Activated CD4-positive, alpha-beta T cell treated with anti-CD3 and anti-CD28 coated beads, Interleukin-2, amount 10 ng/mL, durations not matched to agents 7 days and 5 days (primary cell): ENCODE measurements at places on chromosomes 1 and 21. TPM values are rescaled to one million over a fixed set of nuclear protein-coding genes. Genes with fewer than 3 reads are reported as not detected.

GBP6 gene
- 0.27 TPM for total RNA-seq

FNBP1L gene
- 0.40 TPM for total RNA-seq

CD55 gene
- total RNA-seq, result 92.0 TPM

LGR6 gene
- not detected for total RNA-seq

ADAM30 gene
- not detected for total RNA-seq

PLPPR4 gene
- total RNA-seq, result not detected

FAM43B gene
- not detected for total RNA-seq

CSMD2 gene
- not detected for total RNA-seq

PLA2G2D gene
- not detected for total RNA-seq

GRCh38 chr1:160227034-160227433 is 21.9 kb downstream of the PEA15 start:
- H3K27ac ChIP-seq, result no peak overlapping the region
- no peaks in the 10 kb centered on the region for H3K4me1 ChIP-seq
- H3K27me3 ChIP-seq, result no peaks in the 10 kb centered on the region
- DNase-seq, result no peak
- peaks cover 54% of the 10 kb centered on the region for H3K36me3 ChIP-seq
- H3K4me3 ChIP-seq, result no peak overlapping the region

- H3K36me3 ChIP-seq, result no peaks in the 10 kb centered on the region
- DNase-seq, result no peak
- H3K4me3 ChIP-seq, result no peak overlapping the region
- H3K4me1 ChIP-seq, result no peaks in the 10 kb centered on the region
- H3K27ac ChIP-seq, result no peak overlapping the region
Observed at GRCh38 chr1:192633533-192634253, 2.3 kb upstream of the RGS13 start.

- H3K4me1 ChIP-seq, result no peaks in the 10 kb centered on the region
- H3K4me3 ChIP-seq, result no peak overlapping the region
- peaks cover 4% of the 10 kb centered on the region for H3K27me3 ChIP-seq
Observed at GRCh38 chr1:232193451-232193783, 436.5 kb downstream of the SIPA1L2 start.

- DNase-seq, result no peak
- peaks cover 15% of the 10 kb centered on the region for H3K4me1 ChIP-seq
- no peaks in the 10 kb centered on the region for H3K27me3 ChIP-seq
- no peak overlapping the region for H3K4me3 ChIP-seq
Observed at GRCh38 chr1:5983361-5984103, 8.7 kb downstream of the NPHP4 start.

- peaks cover 19% of the 10 kb centered on the region for H3K27me3 ChIP-seq
- no peak overlapping the region for H3K27ac ChIP-seq
- no peak for DNase-seq
- H3K36me3 ChIP-seq, result no peaks in the 10 kb centered on the region
- H3K4me1 ChIP-seq, result no peaks in the 10 kb centered on the region
Observed at GRCh38 chr1:20259646-20260045, 31.0 kb upstream of the VWA5B1 start.

DNA sequence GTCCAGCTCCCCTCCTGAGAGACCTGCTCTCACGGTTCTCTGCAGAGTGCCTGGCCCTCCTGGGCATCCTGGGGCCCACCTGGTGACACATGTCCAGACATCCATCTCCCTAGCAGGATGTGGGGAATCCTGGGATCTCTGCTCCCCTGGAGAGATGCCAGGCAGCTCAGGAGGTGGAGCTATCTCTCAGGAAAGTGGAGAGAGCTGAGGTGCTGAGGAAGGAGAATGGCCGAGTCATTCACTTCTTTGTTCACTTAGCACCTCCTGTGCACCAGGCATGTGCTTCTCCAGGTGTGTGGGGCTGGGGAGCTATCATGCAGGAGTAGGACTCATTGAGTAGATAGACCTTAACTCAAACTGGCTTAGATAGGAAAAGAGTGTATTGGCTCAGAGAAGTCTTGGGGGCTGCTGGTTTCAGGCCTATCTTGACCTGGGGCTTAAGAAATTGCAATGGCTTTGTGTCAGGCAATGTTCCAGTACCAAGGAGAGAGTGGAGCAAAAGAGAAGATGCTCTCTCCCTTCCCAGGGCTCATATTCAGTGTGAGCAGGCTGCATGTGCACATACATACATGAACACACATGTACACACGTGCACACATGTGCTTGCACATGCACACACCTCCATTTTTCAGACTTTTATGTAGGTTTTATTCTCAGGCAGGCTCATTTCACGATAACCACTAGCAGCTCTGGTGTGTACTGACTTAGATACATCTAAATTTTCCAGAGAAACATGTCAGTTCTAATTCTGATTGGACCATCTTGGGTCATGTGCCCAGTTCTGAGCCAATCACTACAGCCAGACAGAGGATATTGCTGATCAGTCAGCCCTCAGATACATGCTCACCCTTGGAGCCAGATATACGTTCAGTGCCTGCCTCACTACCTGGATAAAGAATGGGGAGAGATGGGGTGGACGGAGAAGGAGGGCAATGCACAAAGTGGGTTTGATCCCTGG is 437.6 kb downstream of the PTPRU start:
- no peaks in the 10 kb centered on the region for H3K4me1 ChIP-seq
- no peak overlapping the region for H3K4me3 ChIP-seq
- H3K27me3 ChIP-seq, result no peaks in the 10 kb centered on the region

DNA sequence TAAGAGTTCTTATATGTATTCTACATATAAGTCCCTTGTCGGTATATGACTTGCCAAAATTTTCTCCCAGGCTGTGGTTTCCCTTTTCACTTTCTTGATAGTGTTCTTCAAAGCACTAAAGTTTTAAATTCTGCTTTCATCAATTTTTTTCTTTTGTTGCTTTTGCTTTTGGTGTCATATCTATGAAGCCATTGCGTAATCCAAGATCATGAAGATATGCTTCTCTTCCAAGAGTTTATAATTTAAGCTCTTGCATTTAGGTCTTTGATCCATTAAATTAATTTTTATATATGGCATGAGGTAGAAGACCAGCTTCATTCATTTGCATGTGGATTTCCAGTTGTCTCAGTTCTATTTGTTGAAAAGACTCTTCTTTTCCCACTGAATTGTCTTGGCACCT is 22.2 kb downstream of the DESI2 start:
- H3K36me3 ChIP-seq, result peaks cover 41% of the 10 kb centered on the region
- no peaks in the 10 kb centered on the region for H3K27me3 ChIP-seq
- no peak overlapping the region for H3K4me3 ChIP-seq
- DNase-seq, result no peak
- no peak overlapping the region for H3K27ac ChIP-seq

- no peaks in the 10 kb centered on the region for H3K27me3 ChIP-seq
- DNase-seq, result no peak
- H3K27ac ChIP-seq, result peak overlapping the region; percentile 60
- H3K4me3 ChIP-seq, result no peak overlapping the region
- H3K36me3 ChIP-seq, result no peaks in the 10 kb centered on the region
- peaks cover 3% of the 10 kb centered on the region for H3K4me1 ChIP-seq
Observed at GRCh38 chr1:153697191-153698019, 18.9 kb downstream of the NPR1 start.

- no peaks in the 10 kb centered on the region for H3K4me1 ChIP-seq
- no peak for DNase-seq
- H3K36me3 ChIP-seq, result peaks cover under 1% of the 10 kb centered on the region
- H3K27ac ChIP-seq, result no peak overlapping the region
- no peak overlapping the region for H3K4me3 ChIP-seq
Observed at GRCh38 chr21:32448803-32449594, 36.5 kb downstream of the EVA1C start.

- peaks cover 40% of the 10 kb centered on the region for H3K36me3 ChIP-seq
- peaks cover 80% of the 10 kb centered on the region for H3K4me1 ChIP-seq
- no peaks in the 10 kb centered on the region for H3K27me3 ChIP-seq
- peak within 1 kb of the TSS; percentile 90 for H3K4me3 ChIP-seq
- peak within 1 kb of the TSS; percentile 100 for H3K27ac ChIP-seq
- peak; percentile 91 for DNase-seq
Observed at GRCh38 chr21:41361786-41362604, at the start of gene MX2. Gene MX2, plus strand, starts transcription at chr21:41362027. Its CDS starts 14,880 bp downstream, at chr21:41376907.

DNA sequence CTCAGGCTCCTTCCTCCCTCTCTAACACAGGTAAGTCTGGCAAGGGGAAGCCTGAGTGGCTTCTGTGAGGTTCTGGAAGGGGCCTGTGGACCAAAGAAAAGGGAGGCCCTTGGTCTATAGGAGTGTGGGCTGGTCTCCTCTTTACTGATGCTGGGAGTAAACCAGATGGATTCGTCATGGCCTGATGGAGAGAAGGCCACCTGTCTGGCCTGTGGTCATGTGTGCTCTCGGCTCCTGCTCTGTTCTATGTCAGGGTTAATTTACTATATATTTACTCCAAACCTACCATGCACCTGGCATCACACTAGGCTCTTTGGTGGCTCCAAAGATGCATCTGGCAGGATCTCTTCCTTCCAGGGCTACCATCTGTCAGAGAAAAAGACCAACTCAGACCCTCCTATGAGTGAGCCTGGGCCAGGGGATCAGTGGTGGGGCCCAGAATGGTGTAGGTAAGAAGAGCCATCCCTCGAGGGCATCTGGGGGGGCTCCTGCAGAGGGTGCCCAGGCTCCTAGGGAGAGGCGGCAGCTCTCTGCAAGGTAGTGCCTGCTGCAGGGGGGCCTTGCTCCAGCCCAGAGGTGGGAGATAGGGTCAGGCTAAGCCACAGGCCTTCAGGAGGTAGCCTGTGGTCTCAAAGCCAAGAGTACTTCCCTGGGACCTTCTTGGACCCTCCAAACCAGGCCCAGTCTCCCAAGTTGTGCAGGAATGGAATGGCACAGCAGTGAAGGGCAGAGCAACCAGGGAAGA is 68.2 kb upstream of the SELENON start:
- no peak for DNase-seq
- peaks cover 2% of the 10 kb centered on the region for H3K36me3 ChIP-seq
- H3K4me1 ChIP-seq, result peaks cover 37% of the 10 kb centered on the region
- no peak overlapping the region for H3K27ac ChIP-seq
- H3K4me3 ChIP-seq, result no peak overlapping the region

GRCh38 chr1:237864338-237865244 is 26.1 kb downstream of the ZP4 start:
- DNase-seq, result no peak
- no peaks in the 10 kb centered on the region for H3K36me3 ChIP-seq
- H3K4me1 ChIP-seq, result peaks cover 3% of the 10 kb centered on the region
- H3K27ac ChIP-seq, result no peak overlapping the region
- H3K4me3 ChIP-seq, result no peak overlapping the region
- no peaks in the 10 kb centered on the region for H3K27me3 ChIP-seq

GRCh38 chr1:158093376-158093775 is 87.3 kb upstream of the CD1D start:
- H3K36me3 ChIP-seq, result no peaks in the 10 kb centered on the region
- no peaks in the 10 kb centered on the region for H3K27me3 ChIP-seq

DNA sequence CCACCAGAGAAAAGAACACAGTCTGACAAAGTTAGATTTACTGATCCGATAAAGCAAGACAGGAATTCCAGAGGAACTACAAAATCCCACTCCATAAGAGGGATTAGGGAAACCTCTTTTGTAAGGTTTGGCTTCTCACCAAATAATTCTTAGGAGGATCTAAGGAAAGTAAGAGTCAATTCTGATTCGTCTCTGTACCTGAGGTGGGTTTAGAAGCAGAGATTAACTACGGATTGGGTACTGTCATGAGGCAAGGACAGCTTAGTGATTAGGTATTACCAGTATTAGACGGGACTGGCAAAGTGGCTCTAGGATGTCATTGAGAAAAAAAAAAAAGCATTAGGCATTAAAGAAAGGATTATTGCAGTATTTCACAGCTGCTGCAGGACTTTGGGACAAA is 371.7 kb upstream of the BRINP3 start:
- H3K4me3 ChIP-seq, result no peak overlapping the region
- H3K36me3 ChIP-seq, result no peaks in the 10 kb centered on the region
- no peak for DNase-seq
- H3K27me3 ChIP-seq, result no peaks in the 10 kb centered on the region
- no peak overlapping the region for H3K27ac ChIP-seq

GRCh38 chr1:41683681-41684500 is 199.4 kb upstream of the EDN2 start:
- peak overlapping the region; percentile 40 for H3K4me3 ChIP-seq
- peaks cover 5% of the 10 kb centered on the region for H3K36me3 ChIP-seq
- peak; percentile 54 for DNase-seq
- no peaks in the 10 kb centered on the region for H3K27me3 ChIP-seq
- H3K27ac ChIP-seq, result peak overlapping the region; percentile 66

- DNase-seq, result no peak
- no peak overlapping the region for H3K27ac ChIP-seq
- no peaks in the 10 kb centered on the region for H3K27me3 ChIP-seq
- H3K36me3 ChIP-seq, result peaks cover 15% of the 10 kb centered on the region
- H3K4me3 ChIP-seq, result no peak overlapping the region
- peaks cover 30% of the 10 kb centered on the region for H3K4me1 ChIP-seq
Observed at GRCh38 chr1:42014823-42015222, 96.1 kb upstream of the HIVEP3 start.

DNA sequence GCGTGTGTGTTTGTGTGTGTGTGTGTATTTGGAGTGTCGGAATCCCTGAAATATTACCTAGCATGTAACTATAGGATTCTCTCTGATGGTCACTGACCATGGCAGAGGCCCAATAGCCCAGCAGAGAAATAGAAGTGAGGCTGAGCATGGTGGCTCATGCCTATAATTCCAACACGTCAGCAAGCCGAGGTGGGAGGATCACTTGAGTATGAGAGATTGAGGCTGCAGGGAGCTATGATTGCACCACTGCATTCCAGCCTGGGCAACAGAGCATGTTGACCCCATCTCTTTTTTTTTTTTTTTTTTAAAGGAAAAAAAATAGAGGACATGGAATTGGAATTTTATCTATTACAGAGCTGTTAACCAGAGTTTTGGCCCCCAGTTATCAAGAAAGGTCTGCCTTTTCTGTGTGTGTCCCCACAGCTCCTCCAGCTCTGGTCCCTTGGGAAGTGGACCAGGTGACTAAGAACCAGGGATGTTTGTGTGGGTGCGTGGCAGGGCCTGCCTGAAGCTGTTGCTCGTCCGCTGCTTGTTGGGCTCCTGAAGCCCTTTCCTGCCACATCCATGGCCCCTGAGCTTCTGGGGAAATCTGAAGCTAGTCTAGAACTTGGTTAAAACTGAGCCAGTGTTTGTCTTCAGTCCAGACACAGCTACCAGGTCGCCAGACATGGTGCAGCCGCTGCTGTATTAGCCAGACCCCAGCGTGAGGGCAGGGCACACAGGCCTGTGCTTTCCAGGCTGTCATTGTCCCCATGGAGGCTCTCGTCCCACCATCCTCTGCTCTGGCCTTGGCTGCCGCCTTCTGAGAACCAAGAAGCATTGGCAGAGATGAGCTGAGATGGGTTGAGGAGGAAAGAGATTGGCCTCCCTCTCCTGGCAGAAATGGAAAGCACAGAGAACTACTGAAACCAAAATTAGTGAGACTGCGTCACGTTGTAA is 25.5 kb downstream of the CAPN9 start:
- no peak overlapping the region for H3K27ac ChIP-seq
- H3K36me3 ChIP-seq, result no peaks in the 10 kb centered on the region
- H3K4me3 ChIP-seq, result no peak overlapping the region

DNA sequence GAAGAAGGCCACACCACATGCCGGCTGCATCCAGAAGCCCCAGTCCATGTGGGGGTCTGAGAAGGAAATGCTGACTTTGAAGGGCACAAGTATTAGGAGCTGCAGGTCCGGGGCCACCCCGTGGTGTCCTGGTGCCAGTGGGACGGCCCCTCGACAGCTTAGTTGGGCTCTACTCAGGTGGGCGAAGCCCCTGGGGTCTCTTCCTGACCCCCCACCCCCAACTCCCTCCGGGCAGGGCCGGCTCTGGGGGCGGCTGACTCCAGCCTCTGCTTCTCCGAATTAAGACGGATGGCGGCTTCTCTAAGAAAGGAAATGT is 62.1 kb upstream of the TTC34 start:
- no peaks in the 10 kb centered on the region for H3K27me3 ChIP-seq
- H3K4me1 ChIP-seq, result no peaks in the 10 kb centered on the region
- H3K4me3 ChIP-seq, result no peak overlapping the region
